ENCODE measurements at places on chromosomes 7 and 10.

GRCh38 chr7:101288439-101288838 is 33.2 kb downstream of the IFT22 start:
- DNase-seq = no peak

DNA sequence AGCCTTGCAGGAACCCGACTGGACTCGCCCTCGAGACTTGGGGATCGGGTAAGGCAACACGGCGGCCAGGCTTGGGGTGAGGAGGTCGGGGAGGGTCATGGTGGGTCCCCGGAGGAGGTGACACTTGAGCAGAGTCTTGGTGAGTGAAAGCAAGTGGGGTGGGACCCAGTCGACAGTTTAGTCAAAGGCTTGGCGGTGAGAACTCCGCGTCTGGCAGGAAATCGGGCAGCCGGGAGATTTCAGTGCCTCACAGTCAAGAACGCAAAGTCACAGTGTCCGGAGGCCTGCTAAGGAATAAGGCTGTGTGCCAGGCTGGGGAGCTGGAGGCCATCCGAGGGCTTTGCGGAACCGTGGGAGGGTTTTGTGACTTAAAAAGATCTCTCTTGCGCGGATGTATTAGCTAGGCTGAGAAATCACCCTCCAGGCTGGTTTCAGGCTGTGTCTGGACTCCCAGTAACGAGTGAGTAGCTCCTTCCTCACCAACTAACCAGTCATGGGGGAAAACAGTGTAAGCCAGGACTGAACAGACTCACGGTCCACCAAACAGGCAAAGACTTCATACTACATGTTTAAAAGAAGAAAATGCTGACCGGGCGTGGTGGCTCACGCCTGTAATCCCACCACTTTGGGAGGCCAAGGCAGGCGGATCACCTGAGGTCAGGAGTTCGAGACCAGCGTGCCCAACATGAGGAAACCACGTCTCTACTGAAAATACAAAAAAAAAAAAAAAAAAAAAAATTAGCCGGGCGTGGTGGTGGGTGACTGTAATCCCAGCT is 613 bp downstream of the AP5Z1 start:
- DNase-seq = no peak

- DNase-seq = no peak
These were observed 4.9 kb upstream of the CLDN3 start for GRCh38 chr7:73774923-73775322.

GRCh38 chr10:48653944-48654698 is 30.6 kb upstream of the WDFY4 start:
- DNase-seq = no peak

DNA sequence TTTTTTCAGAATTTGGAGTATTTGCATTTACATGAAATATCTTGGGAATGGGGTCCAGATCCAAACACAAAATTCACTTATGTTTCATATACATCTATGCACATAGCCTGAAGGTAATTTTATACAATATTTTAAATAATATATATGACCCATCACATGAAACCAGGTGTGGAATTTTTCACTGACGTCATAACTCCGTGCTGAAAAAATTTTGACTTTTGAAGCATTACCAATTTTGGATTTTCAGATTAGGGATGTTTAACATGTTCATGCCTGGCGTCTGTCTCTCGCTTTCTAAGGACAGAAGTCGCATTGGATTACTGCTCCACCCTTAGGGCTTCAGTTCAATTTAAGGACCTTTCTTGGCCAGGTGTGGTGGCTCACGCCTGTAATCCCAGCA is 349.5 kb upstream of the PLXDC2 start:
- no peak for DNase-seq

GRCh38 chr7:2082139-2082998 is 150.4 kb downstream of the MAD1L1 start:
- DNase-seq = peak; percentile 63

GRCh38 chr7:123242467-123243092 is 42.8 kb upstream of the SLC13A1 start:
- DNase-seq = no peak

DNA sequence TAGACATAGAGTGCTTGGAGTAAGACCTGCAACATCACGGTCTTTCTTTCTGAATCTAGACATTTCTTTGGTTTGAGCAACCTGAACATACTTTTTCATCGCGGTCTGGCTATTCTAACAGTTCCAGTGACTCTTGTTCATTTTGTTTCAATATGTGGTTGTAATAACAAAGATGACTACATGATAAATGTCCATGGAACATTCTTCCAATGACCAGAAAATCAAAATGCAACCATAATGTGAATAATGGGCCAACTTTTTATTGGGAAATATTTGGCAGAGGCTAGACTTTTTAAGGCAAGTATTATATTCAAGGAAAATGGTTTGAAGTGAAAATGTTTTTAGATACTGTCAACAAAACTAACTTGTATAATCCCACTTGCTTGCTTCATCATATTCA is 282.5 kb downstream of the INHBA start:
- no peak for DNase-seq

DNA sequence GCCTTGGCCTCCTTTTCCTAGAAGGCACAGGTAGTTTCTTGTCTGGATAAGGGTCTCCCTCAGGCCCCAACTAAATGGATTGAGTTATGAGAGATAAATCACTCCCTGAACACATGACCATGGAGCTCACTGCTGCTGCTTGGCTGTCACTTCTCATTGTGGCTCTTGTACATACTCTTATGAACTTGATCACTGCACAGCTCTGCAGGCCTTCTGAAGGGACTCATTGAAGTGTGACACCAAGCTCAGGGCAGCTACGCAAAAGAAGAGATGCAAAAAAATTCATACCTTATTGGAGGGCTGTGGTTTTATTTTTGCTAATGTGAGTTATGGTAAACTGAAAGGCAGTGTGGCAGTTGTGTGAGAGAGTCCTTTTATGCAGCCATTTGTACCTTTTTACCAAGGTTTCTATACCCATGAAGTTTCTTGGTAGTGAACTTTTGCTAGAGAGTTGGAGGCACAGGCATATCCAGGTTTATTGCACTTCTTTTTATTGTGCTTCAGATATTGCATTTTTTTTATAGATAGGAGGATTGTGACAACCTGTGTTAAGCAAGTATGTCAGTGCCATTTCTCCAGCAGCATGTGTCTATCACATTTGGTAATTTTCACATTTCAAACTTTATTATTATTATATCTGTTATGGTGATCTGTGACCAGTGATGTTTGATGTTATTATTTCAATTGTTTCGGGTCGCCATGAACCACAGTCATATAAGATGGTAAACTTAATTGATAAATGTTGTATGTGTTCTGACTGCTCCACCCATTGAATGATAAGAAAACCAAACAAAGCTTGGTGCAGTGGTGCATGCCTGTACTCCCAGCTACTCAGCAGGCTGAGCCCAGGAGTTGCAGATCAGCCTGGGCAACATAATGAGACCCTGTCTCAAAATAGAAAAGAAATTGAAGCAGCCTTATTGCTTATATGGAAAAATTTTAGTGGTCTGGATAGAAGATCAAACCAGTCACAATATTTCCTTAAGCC is 100.6 kb downstream of the LRRC4 start:
- no peak for DNase-seq

GRCh38 chr7:150939052-150939451 is 39.1 kb downstream of the KCNH2 start:
- DNase-seq = no peak

DNA sequence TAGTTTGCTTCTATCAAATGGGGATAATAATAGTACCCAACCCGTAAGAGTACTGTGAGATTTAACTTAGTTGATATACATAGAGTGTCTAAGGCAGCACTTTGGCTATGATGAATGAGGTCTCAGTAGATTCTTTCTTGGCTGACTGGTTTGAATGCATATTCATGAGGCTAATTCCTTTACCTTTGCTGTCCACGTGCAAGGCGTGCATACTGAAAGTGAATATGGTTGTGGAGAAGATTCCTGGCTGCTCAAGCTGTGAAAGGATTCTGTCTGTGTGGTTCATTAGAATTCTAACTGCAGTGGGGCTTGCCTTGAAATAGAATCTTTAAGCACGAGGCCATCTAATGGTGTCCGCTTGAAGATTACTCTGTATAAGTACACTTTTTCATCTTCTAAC is 110.3 kb downstream of the SEC23IP start:
- no peak for DNase-seq

- peak; percentile 19 for DNase-seq
These were observed 6.6 kb downstream of the SFRP5 start for GRCh38 chr10:97765201-97765600.

DNA sequence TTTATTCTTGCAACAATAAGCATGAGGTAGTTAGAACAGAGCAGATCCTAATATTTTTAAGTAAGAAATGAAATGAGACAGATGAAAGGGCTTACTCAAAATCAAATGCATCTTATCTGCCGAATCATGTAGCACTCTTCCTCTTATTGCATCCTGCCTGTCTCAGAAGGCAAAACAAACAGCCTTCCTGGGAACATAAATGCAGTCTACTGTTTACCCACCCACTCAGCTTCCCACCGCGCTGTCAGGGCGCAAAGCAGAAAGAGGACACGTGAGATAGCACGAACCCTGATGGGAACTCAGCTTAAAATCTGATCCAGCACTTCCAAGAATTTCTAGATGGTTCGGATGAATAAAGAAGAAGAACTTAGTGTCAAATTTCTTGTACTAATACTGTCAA is 114.4 kb upstream of the CDK1 start:
- no peak for DNase-seq

DNA sequence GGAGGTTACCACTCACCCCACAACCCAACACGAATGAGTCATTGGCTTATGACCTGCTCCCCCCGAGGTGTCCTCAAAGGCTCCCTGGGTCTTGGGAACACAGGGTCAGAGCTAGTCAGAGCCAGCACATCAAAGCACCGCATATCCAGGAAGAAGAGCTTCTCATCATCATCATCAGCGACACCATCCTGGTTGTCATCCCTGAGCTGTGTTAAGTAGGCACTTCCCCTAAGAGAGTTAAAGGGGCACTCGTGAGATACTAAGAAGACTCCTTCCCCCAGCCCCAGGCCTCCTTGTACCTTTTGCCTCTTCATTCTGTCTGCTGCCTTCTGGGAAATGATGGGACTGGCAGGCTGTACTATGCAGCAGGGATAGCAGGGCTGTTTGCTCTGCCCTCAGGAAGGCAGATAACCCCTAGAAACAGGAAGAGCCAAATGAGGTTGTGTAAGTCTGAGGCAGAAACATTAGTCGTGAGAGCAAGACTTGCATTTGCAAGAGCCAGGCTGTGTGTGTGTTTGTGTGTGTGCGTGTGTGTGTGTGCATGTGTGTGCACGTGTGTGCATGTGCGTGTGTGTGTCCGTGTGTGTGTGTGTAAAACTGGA is 11.1 kb upstream of the CPA1 start:
- DNase-seq = no peak

DNA sequence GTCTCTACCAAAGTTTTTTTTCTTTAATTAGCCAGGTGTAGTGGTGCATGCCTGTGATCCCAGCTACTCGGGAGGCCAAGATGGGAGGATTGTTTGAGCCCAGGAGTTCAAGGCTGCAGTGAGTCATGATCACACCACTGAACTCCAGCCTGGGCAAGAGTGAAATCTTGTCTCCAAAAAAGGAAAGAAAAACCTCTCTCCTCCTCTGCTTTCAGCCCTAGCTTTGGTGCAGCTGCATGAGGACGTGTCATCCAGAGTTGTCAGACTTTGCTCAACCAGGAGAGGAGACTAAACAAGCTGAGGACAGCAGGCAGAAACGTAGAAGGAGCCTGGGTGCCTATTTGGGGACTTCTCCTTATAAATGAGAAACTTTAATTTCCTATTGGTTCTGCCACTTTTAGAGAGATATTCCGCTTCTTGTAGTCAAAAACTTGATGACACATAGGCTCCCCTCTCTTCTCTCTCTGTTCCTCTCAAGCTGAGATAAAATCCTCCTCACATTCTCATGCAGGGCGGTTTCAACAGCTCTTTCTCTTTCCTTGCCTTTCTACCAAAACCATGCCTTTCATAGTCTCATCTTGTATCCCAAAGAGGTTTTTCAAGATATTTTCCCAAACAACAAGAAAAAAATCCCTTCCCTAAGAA is 205.4 kb downstream of the ARHGAP12 start:
- DNase-seq = no peak

GRCh38 chr7:157192861-157193260 is 54.1 kb downstream of the UBE3C start:
- no peak for DNase-seq

- no peak for DNase-seq
These were observed 148.7 kb downstream of the SPAG6 start for GRCh38 chr10:22494007-22494406.

GRCh38 chr10:15505329-15505728 is 134.2 kb upstream of the FAM171A1 start:
- no peak for DNase-seq

DNA sequence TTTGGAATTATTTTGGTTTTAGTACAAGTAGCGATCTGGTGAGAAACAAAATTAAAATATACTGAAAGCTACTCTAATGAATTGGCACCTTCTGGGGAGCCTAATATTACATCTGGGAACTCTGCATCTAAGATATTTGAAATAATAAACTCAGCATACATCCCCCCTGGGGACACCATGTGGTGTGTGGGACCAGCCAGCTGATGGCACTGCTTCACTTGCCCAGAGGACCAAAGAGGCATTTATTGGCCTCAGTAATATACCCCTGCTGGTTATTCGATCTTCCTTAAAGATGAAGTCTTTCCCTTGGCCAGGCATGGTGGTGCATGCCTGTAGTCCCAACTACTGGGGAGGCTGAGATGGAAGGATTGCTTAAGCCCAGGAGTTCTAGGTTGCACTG is 195.1 kb upstream of the AUTS2 start:
- DNase-seq = no peak

DNA sequence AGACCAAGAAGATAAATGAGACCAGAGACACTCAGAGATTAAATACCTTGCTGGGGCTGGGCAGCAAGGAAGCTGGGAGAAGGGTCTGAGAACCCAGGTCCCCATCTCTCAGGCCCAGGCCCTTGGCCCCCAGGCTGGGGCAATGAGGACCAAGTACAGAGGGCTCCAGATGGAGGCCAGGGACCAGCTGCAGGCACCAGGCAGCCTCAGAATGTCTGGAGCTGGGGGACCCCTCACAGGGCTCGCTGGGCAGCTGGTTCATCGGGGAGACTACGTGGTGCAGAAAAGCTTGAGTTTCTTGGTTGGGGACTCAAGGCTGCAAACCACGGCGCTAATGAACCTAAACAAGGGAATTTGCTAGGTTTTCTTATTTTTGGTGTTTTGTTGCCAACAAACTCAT is 75.6 kb downstream of the PRKAG2 start:
- no peak for DNase-seq

- DNase-seq = no peak
These were observed 48.5 kb downstream of the RASGEF1A start for GRCh38 chr10:43218206-43218950.

DNA sequence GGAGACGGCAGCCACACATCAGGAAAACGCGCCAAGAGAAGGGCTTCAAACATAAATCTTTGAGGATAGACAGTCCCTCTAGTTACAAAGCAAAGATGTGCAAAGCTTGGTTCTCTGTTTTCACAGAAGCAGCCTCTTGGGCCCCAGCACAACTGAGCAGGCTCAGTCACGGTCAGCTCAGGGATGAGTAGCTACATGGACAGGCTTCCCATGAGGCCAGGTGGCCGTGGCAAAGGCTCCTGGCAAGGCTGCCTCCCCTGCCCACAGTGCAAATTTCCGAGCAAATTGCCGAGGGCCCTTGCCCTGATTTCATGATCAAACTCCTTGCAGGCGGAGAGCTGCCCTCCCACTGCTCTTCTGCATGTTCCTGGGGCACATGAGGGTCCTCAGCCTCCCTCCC is 37.8 kb upstream of the EN2 start:
- DNase-seq = no peak

- no peak for DNase-seq
These were observed 376.9 kb downstream of the LRRTM3 start for GRCh38 chr10:67302701-67303100.
